Mucosa of descending colon (tissue), 3 donors: ENCODE measurements at places on chromosomes 6 and 20. TPM values are rescaled to one million over a fixed set of nuclear protein-coding genes. Genes with fewer than 3 reads are reported as not detected.

DNA sequence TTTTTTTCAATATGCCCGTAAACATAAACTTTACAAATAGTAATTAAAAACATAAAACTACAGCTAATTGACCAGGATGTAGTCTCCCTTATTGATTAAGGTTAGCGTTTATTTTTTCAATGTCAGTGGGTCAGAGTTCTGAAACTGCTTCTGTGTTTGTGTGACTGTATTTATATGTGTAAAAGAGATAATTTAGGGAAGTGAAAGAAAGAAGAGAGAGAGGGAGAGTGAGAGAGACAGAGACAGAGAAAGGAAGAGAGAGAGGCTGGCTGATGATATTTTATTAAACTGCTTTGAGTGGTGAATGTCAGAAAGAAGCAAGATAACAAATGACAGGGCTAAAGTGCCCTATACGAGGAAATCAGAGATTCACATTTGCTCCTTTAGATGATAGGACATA is 266.1 kb upstream of the PTCHD4 start:
- DNase-seq, result no peak

GRCh38 chr6:159680104-159680503 is 12.9 kb downstream of the SOD2 start:
- DNase-seq, result no peak

DNA sequence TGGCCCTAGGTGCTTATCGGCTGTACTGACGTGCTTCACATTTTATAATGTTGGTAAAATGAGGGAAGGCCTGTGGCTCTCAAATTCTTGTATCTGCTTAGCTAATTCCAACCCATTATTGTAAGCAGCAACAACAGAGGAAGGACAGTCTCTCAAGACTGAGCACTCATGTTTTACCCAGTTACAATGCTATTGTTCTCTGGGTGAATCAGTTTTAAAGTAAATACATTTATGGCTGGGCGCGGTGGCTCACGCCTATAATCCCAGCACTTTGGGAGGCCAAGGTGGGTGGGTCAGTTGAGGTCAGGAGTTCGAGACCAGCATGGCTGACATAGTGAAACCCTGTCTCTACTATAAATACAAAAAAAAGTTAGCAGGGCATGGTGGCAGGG is 194.6 kb downstream of the PRKN start:
- peak; percentile 63 for DNase-seq

- no peak for DNase-seq
These were observed 79.4 kb upstream of the SLC4A11 start for GRCh38 chr20:3318226-3318884.

DNA sequence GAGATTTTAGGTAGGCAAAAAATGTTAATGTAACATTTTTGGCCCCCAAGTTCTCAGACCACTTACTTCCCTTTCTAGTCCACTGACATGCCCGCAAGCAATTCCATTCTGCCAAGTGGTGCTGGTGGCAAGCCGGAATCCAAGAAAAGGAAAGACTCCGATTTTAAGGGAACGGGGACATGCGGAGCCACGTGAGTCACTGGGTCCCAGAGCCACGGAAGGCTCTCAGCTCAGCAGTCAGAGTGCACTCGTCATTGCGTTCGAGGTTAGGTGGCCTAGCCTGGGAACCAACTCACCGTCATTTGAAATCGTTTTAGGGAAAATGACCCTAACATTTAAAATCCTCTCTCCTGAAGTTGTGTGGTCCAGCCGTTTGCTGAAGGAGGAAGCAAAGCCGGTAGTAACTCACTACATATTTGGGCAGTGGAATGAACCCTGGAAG is 711 bp upstream of the SIRT5 start:
- DNase-seq, result peak; percentile 57

DNA sequence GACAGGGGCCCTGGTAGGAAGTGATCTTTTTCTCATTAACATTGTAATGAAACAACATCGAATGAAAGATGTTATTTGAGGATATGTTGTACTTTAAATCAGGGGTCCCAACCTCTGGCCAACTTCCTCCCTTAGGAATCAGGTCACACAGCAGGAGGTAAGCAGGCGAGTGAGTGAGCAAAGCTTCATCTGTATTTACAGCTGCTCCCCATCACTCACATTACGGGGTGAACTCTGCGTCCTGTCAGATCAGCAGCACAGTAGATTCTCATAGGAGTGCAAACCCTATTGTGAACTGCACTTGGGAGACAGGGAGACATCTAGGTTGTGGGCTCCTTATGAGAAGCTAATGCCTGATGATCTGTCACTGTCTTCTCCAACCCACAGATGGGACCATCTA is 19.9 kb downstream of the EPM2A start:
- no peak for DNase-seq

- no peak for DNase-seq
These were observed 215.1 kb downstream of the CBLN4 start for GRCh38 chr20:55790178-55790577.

GRCh38 chr20:38320221-38320620 is 16.3 kb downstream of the BPI start:
- no peak for DNase-seq

- DNase-seq, result no peak
These were observed 73.4 kb downstream of the SRC start for GRCh38 chr20:37419307-37419706.

DNA sequence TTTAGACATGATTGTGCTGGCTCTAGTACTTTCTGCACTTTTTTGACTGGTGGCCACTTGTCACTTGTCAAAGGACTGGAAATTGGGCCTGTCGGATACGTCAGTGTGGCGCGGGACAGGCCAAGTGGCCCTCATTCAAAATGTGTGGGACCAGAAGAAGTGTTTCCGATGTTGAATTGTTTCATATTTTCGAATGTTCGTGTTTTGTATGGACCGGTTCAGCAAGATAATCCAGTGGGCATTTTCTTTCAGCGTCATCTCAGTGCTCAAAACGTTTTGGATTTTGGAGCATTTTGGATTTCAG is 3.5 kb downstream of the KIF25 start:
- DNase-seq, result no peak

DNA sequence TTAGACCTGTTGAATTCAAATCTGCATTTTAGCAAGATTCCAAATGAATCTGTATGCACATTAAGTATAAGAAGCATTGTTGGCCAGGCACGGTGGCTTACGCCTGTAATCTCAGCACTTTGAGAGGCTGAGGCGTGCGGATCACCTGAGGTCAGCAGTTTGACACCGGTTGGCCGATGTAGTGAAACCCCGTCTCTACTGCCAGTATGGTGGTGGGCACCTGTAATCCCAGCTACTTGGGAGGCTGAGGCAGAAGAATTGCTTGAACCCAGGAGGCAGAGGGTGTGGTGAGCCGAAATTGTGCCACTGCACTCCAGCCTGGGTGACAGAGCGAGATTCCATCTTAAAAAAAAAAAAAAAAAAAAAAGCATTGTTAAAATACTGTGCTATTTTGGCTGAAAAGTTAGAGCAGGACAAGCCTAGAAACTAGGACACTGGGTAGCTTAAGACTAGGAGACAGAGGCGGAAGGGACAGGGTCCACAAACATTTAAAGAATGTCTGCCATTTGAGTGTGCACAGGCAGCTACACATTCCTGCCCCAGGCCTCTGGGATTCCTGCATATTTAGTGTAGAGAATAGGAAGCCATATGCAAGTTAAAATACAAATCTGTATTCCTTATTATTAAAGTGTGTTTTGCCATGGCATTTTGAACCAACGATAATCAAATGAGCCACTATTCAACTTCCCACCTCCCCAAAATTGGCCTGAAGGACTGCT is 45.1 kb upstream of the EEF1A1 start:
- no peak for DNase-seq

DNA sequence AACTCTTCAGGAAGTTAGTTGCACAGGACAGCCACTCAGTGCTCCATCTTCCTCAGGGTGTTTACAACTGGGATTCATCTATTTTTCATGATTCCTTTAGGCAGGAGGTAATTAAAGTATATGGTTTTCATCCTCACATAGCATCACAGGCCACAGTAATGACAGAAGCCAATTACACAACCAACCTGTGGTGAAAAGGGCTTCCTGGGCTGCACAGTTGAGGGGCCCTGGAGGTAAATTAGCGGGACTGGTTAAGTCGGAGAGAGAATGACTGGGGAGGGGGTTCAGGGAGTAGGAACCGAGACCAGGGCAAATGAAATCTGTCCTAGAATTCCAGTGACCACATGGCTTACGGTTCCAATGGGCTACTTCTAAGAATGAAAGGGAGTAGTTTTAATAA is 37.0 kb downstream of the BAK1 start:
- DNase-seq, result no peak

GRCh38 chr6:163019926-163020325 is 292.2 kb downstream of the PACRG start:
- DNase-seq, result no peak

DNA sequence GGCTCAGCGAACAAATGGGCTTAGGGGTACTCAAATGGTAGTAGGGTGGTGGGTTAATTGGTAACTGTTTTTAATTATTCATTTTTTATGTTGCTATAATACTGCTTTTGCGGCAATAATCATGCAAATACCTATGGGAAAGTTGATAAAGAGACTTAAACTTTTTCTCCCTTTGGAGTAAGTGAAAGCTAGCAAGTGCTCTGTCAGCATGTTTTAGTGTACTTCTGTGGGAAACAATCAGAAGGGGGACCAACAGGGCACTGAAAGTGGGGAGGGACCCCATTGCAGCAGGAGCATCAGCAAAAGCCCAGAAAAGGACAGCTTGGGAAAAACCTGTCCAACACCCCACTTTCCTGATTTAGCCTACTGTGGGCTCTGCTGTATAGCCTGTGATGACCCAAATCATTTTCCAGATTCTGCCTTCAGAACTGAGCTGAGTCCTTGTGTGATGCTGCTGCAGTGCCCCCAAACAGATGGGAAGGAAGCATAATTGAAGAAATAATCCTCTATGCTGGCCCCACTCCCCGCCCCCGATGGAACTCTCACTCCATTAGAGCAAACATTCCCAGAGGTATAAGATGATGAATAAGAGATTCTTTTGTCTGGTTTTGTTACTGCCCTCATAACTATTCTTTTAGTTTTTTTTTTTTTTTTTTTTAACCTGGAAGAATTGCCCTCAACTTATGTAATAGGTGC is 322.8 kb downstream of the CD83 start:
- no peak for DNase-seq

DNA sequence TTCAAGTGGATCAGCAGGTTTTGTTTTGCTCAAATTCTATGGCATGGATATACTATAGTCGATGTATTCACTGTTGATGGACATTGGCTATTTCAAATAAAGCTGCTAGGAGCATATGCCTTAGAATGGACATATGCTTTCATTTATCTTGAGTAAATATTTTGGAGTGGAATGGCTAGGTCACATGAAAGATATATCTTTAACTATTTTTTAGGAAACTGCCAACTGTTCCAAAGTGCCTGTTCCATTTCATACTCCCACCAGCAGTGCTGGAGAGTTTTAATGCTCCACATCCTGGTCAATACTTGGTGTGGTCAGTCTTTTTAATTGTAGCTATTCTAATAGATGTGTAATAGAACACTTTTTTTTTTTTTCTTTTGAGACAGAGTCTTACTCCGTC is 81.1 kb upstream of the PIM1 start:
- DNase-seq, result no peak

- DNase-seq, result no peak
These were observed 403 bp downstream of the CDH26 start for GRCh38 chr20:59958626-59959025.

- DNase-seq, result no peak
These were observed 34.6 kb downstream of the CYP24A1 start for GRCh38 chr20:54139188-54139587.

GRCh38 chr6:152270301-152270925 is 366.7 kb downstream of the SYNE1 start:
- DNase-seq, result no peak

DNA sequence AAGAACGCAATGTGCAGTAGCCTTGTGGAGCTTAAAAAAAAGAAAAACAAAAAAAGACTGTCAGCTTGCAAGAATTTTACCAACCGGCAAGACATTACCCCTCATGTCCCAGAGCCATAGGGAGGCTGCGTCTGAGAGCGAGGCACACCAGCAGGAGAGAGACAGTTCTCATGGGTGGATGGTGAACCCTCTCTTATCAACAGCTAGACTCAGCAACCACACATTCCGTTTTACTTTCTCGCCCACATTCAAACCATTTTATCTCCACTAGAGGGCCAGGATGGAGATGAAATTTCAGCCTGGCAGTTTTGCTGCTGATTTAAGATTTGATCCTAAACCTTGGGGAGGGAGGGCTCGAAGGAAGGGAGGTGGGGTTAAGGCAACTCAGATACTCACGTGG is 247.0 kb downstream of the ATXN1 start:
- no peak for DNase-seq

DNA sequence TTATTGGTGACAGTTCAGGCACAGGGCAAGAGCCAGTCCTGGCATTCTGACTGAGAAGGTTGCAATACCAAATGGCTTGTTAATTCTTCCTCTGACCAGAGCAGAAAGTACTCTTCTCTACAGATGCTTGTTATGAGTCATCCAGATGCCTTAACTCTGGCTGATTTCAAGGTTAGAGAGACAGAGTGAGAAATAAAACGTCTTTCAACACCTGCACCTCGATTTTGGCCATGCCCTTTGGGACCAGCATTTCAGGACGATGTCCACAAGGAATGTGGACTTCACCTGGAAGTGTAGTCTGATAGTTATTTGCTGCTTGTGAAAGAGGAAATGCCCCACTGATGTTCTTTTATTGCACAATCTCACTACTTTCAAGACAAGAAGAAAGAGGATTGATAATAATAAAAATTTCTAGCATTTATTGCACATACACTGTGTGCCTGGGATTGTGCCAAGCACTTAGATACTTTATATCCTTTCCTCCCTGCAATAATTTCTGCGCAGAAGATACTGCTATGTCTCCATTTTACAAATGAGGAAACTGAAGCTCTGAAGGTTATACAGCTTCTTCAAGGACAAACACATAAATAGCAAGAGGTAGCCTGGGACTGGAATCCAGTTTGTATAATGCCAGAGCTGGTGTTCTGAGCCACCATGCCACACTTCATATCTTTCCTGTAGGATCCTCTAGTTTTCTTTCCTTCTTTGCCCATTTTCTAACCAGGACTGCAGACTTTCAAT is 33.5 kb upstream of the MCM3 start:
- no peak for DNase-seq

AKAP12 gene
- 6.3 TPM for total RNA-seq

SLPI gene
- 132 TPM for total RNA-seq

ATP6V1G2 gene
- total RNA-seq, result 0.55 TPM

LGSN gene
- 0.14 TPM for total RNA-seq

NEURL2 gene
- total RNA-seq, result 8.5 TPM

FAM83C gene
- total RNA-seq, result 0.13 TPM

PRDM13 gene
- total RNA-seq, result not detected

DAAM2 gene
- 9.1 TPM for total RNA-seq

MCM8 gene
- total RNA-seq, result 9.8 TPM

ITCH gene
- total RNA-seq, result 60.0 TPM

SLC4A11 gene
- total RNA-seq, result 1.1 TPM

TRIM26 gene
- 52.6 TPM for total RNA-seq

SLC32A1 gene
- total RNA-seq, result 0.17 TPM

GJA10 gene
- not detected for total RNA-seq
